Natural killer cell (primary cell): ENCODE measurements at places on chromosomes 7 and 10. TPM values are rescaled to one million over a fixed set of nuclear protein-coding genes. Genes with fewer than 3 reads are reported as not detected.
A peak's percentile ranks its signal among the peaks of the same experiment; 100 is the strongest.

Gene MYL10
- total RNA-seq = not detected

Gene ZP3
- 12.9 TPM for total RNA-seq

Gene FUOM
- total RNA-seq = 9.5 TPM

Gene BBS9
- 25.1 TPM for total RNA-seq

Gene CALCR
- not detected for total RNA-seq

Gene CYP26A1
- total RNA-seq = not detected

Gene COL28A1
- total RNA-seq = 0.45 TPM

DNA sequence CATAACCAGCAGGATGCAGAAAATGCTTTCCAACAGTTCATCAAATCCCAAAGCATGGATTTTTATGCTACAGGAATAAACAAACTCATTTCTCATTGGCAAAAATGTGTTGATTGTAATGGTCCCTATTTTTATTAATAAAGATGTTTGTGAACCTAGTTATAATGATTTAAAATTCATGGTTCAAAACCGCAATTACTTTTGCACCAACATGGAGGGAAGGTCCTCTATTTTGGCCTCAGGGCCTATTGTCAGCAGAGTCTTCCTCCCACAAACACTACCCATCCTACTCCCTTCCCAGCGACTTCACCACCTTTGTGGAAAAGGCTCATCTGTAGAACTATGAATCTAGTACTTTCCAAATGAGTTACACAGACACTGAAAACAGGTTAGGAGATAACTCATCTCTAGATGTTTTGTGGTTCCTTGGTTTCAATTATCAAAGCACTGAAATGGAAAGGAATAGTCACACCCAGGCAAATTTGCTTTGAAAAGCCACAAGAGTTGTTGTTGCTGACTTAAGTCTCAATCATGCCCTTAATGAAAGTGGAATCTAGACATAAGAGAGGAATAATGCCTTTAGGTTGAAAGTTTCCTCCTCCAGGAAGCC lies 59.4 kb upstream of the FRMD4A start:
- DNase-seq = peak; percentile 32

DNA sequence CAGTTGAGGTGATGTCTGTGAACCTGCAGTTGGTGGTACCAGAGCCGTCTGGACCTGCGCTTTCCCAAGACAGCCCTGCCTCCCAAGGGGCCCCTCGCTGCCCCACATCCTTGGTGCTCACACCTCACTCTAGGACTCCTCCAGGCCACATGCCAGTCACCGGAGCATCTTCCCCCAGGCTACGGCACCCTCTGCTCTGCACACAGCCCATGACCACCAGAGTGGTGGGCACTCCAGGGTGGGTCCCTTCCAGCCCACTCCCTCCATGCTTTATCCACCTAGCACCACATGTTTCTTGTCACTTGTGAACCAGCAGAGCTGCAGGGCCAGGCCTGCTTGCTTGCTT lies 183.7 kb upstream of the SH2B2 start:
- no peak for DNase-seq

GRCh38 chr10:131816941-131817700 lies 83.7 kb upstream of the PPP2R2D start:
- DNase-seq = no peak

- DNase-seq = no peak
These were observed 17.6 kb upstream of the AKR1C3 start for GRCh38 chr10:5076615-5077014.
